ENCODE measurements at places on chromosomes 2 and 18.
A peak's percentile ranks its signal among the peaks of the same experiment; 100 is the strongest.

DNA sequence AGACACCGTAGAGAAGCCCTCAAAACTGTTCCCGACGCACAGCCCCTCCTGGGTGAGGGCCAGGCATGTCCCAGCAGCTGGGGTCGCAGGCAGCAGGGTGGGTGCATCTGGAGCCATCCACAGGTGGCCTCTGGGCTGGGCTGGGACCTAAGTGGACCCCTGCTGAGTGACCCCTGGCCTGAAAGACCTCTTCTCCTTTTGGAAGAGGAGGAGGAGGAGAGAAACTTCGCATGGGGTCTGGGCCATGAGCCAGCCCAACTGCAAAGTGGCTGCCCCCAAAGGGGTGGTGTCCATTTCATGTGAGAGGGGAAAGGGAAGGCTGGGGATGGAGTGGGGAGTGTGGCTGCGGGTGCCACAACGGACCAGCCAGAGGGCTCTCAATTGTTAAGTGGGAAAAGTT is 25.1 kb downstream of the ANO7 start:
- no peak for DNase-seq

DNA sequence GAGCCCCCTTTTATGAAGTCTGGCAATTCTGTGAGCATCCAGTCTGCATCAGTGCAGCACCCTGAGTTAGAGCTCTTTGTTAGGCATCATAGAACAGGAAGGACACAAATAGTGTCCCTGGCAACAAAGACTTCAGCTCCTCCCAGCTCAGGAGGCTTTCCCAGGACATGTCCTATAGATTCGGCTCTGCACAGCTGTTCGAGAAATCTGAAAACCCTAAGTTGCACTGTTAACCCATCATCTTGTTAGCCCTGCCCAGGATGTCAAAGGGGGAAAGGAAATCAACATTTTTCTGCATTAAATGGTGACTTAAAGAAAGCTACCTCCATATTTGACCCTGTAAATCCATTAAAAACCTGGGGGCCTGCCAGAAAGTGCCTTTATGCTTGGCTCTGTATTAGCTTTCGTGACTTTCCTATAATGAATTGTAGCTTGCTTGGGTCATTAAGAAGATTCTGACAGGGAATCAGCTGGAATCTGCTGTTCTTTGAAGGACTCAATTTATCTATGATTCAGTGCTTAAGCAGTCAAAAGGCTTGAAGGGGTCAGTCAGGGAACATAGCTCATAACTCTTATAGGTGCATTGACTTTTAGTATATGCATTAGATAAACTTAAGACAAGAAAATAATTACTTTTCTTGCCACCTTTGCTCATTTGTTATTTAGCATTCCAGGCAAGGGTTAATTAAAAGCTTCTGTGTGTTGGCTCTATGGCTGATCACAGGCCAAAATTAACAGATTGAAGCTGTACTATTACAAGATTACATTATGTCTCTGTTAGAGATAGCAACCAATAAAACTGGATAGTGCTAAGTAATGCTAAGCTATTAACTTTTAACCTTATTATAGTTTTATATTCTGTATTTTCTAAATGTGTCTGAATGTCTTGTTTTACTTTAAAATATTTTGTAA is 20.6 kb downstream of the ERMN start:
- no peak for DNase-seq

- DNase-seq = no peak
Observed at GRCh38 chr2:112606547-112606946, 22.1 kb downstream of the CHCHD5 start.

DNA sequence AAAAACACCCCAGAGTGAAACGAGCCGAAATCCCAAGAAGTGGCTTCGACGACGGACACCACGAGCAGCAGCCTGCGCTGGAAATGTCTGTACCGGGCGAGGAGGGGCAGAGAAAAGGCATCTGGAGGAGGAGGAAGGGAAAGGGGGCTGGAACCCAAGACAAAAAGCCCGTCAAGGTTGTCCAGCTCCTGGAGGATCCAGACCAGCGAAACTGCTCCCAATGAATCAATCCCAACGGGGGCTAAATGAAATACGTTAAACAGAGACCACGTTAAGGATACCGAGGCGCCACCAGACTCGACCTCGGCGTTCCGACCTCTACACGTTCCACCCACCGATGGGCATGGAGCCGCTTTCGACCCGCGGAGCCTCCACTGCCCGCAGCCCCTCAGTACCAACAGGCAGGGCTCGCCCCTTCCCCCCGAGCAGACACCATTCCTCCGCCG is 400 bp downstream of the CCDC88A start:
- DNase-seq = no peak

- no peak for DNase-seq
Observed at GRCh38 chr18:60232541-60232940, 140.0 kb downstream of the MC4R start.

- peak; percentile 25 for DNase-seq
Observed at GRCh38 chr18:49359732-49360444, 100.6 kb downstream of the DYM start.

- no peak for DNase-seq
Observed at GRCh38 chr2:199696048-199696447, 154.9 kb downstream of the FTCDNL1 start.

GRCh38 chr2:120559401-120559800 is 176.3 kb upstream of the GLI2 start:
- no peak for DNase-seq

DNA sequence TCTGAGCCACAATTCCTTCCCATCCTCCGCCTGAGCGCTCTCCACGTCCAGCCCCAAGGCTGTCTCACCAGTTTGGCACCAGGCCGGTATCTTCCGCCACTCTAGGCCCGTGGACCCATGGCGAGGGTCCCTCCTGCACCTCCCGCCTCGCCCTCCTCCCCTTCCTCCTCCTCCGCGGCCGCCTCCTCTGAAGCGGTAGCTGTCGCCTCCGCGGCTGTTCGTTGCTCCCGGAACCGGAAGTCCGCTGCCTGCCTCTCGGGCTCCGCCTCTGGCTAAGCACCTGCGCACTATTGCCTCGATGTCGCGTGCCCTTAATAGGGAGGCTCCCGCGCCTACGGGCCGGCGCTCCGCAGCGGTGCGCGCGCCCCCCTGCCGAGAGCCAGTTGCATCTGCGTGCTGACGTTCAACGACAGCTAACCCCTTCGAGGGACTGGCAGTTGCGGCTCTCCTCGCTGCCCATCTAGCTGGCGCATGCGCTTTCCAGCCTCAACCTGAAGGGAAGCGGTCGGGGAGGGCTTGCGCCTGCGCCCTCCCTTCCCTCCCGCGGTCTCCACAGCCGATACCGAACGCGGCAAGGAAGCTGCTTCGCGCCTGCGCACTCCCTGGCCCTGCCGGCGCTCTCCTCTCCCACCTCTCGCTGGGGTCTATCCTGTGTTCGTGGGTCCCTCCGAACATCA is at the start of gene MBD1:
TSS of gene MBD1 (minus strand) at position 229 of the 677 bp plus-strand sequence. CDS start 1,531 bp downstream, outside the sequence.
- peak; percentile 94 for DNase-seq

DNA sequence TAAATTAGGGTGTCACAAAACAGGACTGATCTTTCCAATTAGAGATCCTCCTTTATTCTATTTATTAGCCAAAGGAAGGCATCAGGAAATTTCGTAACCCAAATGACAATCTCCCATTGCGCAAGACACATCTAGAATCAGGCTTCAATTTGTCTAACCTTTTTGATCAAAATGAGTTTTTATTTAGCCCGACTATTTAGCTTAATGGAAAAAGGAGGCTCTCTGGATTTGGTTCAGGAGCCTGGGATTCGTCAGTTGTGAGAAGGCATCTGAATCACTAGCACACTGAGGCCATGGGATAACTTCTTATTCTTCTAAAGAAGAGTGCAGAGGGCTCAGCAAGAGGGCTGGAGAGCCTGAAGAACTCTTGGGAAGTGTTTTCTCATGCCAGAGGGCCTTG is 332.1 kb upstream of the ETAA1 start:
- no peak for DNase-seq

DNA sequence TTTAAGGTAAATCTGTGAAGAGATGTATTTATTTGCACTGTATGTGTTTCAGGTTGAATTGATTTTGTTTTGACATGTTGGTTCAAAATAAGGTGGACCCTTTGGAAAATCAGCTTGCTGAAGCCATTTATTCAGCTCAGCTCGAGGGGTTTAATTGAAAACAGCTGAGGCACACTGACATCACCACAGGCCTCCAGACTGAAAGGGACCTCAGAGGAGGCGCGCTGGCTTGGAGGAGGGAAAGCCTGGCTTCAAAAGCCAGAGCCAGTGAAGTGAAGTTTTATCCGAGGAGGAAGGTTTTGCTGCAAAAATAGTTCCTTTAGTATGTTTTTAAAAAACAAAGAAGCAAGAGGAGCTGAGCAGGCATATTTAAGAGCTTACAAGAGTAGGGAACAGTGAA is 26.9 kb upstream of the DNMT3A start:
- no peak for DNase-seq

DNA sequence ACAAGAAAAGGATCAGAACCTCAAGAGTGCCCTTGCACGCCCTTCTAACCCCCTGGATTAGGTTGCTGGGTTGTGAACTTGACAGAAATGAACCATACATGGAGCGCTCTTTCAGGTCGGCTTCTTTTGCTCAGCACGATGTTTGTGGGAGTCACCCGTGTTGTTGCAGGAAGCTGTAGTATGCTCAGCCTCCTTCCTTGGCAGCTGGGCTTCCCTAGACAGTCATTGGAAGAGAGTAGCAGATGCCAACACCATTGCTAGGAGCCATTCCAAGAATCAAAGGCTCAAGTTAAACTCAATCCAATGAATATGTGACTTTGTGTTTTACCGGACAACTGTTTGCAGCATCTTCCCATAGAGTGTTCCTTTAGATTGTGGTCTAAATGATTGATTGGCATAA is 47.0 kb downstream of the RAB12 start:
- DNase-seq = no peak

- no peak for DNase-seq
Observed at GRCh38 chr2:196336207-196336606, 164.8 kb upstream of the STK17B start.

GRCh38 chr2:216643986-216644659 is 10.9 kb downstream of the IGFBP2 start:
- no peak for DNase-seq

DNA sequence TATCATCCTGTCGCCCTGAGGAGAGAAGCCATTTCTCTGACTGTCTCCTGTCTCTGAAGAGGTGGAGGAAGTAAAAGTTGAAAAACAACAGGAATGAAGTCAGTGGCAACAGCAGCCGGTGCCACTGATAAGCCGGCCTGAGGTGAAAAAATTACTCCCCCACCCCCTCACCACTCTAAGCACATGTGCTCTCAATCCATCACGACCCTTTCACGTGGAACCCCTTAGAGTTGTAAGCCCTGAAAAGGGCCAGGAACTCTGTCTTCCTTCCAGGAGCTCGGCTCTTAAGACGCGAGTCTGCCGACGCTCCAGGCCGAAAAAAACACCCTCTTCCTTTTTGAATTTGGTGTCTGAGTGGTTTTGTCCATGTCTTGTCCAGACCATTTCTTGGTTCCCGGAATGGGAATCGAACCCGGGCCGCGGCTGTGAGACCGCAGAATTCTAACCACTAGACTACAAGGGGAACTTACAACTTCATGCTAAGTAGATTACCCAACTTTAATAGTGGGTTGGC is 40.7 kb upstream of the TRIM43 start:
- no peak for DNase-seq

DNA sequence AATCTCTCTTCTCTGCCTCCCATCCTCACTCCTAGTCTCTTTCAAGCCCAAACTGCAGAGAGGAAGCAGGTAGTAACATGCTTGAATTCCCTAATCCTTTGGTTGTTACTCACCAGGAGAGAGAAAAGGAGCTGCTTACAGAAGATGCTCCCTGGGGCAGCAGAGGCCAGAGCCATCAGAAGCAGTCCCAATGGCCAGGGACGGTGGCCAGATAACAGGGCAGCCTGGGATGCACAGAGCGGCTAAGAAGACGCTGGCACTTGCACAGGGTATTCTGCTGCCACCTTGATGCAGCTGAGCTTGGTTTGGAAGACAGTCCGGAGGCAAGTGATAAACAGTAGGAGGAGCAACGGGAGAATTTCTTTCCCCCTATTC is 250 bp downstream of the DSC1 start:
- DNase-seq = no peak

DNA sequence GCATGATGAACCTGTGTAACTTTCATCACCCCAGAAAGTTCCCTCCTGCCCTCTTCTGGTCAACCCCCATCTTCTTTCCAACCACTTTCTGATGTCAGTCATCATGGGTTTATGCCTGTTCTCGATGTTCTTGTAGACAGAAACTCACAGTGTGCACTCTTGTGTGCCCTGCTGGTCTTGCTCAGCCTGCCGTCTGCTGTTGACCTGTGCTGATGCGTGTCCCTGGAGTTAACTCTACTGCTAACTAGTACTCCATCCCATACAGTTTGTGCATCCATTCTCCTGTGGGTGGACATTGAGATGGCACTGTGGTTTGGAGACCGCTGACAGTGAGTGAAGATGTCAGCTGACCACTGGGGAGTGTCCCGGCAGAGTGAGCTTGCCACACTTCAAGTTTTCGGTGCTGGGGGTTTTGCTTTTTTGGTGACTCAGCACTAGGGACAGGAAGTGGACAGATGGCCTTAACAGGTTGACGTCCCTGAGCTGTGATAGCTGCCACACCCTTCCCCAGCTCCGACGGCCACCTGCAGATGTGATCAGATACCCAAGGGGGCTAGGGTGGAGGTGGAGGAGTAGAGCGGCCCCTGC is 14.8 kb downstream of the KLHL29 start:
- no peak for DNase-seq

- no peak for DNase-seq
Observed at GRCh38 chr2:219173176-219173575, 3.3 kb upstream of the SLC23A3 start.

- no peak for DNase-seq
Observed at GRCh38 chr2:1972011-1972410, 227.7 kb upstream of the PXDN start.

Measured in NCI-H1436 (cell line).